Lower leg skin (tissue), 4 donors: ENCODE measurements at places on chromosomes 2 and 18. TPM values are rescaled to one million over a fixed set of nuclear protein-coding genes. Genes with fewer than 3 reads are reported as not detected.

- DNase-seq: no peak
Measured at GRCh38 chr18:68172842-68173549, 541.9 kb downstream of the TMX3 start.

Gene TRAF3IP1
- total RNA-seq: 8.2 TPM

Gene EPAS1
- total RNA-seq: 126 TPM

Gene CRYGD
- total RNA-seq: not detected

GRCh38 chr2:235330775-235331451 is 162.9 kb upstream of the AGAP1 start:
- DNase-seq: peak; percentile 50

DNA sequence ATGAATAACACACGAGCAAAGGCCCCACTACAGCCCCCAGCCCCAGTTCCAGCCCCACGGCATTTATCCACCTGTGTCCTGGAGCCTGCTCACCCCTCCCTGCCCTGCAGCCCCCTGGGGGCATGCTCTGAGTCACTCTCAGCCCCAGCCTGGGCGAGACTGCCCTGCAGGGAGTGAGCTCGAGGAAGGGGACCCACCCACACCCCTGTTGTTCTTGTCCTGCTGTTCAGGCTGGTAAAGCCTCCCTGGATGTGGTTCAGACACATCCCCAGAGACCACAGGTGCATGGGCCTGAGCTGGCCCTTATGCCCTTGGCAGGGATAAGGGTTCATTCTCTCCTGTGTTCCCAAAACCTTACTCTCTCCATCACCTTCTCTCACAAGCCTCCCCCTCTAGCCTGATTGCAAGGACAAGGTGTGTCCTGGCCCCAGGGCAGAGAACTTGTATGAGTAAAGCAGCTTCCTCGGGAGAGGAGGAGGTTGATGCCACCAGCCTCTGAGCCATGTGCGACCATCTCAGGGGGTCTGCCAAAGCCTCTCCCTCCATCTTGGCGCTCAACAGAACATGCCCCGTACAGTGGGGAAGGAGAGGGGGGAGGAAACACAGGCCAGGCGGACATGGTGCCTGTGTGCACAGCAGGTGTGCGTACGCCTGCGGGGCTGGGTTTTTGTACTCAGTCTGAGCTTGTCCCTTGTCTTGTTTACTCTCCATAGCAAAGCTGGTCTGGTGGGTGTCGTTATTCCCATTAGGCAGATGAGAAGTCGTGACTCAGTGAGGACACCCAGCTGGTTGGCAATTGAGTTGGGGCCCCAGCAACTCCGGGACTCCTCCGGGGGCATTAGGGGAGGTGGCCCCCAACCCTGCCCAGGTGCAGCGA is 64.4 kb downstream of the CIB4 start:
- no peak for DNase-seq

DNA sequence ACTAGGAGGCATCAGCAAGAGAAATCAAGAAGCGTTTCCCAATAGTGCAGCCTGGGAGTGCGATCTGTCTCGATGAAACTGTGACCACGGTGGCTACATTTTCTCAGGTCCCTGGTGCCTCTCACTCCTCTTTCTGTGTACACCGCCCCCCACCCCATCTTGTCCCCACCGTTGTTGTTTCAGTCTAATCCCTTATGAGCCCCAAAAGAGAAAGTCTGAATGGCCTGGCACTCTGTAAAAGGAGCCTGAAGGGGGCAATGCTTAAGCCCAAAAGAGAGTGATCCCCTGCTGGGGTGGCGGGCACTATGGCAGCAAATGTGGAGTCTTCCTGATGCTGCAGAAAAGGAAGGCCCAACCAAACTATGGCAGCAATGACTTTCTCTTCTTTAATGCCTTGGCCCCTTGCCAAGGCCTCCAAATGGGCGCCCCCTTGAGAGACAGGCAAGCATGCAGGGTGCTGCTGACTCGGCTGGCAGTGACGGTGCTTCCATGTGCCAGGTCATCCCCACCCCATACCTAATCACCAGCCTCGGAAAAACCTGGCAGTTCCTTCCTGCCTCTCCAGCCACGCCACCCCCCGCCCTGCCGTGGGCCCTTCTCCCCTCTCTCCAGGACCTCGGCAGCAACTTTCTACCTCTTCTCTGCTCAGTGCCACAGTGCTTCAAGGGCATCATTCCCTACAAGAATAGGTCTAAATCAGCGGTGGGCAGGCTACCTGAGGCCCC is 123.0 kb downstream of the CYP26B1 start:
- peak; percentile 13 for DNase-seq

Gene OSGEPL1
- 2.6 TPM for total RNA-seq

- DNase-seq: no peak
Measured at GRCh38 chr2:63678085-63678484, 89.3 kb downstream of the MDH1 start.

GRCh38 chr2:31322371-31322770 is 88.4 kb downstream of the EHD3 start:
- DNase-seq: no peak

- no peak for DNase-seq
Measured at GRCh38 chr2:9311488-9311887, 104.9 kb downstream of the ASAP2 start.

Gene CCDC85A
- total RNA-seq: 2.7 TPM

Gene MGAT4A
- 7.3 TPM for total RNA-seq

DNA sequence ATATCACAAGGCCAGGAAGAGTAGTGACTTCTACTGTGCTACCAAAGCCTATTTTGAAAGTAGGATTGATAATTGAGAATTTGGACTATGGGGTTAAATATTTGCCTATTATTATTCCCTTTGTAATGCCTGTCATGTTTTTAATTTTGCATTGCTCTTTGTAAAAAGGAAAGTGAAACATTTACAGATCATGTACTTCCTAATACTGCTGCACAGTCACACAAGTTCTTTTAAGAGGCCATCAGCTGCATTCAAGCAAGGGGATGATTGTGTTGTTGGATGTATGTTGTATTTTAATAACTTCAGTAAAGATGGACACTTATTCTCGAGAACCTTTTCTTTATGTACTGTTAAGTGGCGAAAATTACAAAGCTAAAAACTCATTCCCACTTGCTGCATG is 70.1 kb downstream of the PLEKHA3 start:
- DNase-seq: no peak

DNA sequence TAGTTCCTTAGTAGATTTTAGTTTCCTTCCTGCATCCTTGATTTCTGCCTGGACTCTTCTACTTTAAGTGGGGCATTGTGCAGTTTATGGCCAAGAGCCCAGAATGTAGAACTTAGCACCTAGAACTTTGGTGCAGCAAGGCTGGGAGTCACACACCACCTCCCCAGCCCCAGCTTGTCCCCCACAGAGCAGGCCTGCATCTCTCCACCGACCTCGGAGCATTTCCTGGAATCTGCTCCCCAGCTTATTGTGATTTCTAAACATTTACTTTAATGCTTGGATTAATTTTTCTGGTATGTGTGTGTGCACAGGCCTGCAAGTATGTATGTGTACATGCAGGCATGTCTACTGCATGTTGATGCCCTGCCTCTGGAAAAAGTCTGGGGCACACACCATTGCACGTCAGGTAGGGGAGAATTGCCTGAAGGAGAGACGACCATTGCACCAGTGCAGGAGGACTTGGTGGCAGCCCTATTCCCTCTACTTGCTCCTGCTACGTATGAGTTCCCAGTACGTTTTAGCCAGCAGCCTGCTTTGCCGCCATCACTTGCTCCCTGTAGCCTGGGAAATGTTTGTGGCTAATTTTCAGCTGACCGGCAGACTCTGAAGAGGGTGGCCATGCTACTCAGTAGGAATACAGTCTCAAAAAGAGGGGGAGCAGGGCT is 419.9 kb upstream of the HS6ST1 start:
- DNase-seq: no peak

DNA sequence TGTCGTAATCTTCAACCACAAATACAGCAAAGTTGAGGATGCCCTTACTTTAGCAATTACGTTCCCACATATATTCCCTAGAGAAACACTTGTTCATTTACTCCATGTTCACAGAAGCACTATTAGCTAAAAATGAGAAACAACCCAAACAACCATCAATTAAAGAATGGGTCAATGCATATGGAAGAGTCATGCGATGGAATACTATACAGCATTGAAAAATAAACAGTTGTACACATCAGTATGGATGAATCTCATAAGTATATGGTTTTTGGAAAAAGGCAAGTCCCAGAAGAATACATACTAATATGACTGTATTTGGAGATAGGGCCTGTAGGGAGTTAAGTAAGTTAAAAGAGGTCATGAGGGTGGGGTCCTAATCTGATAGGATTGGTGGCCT is 6.3 kb downstream of the GPR148 start:
- DNase-seq: no peak

DNA sequence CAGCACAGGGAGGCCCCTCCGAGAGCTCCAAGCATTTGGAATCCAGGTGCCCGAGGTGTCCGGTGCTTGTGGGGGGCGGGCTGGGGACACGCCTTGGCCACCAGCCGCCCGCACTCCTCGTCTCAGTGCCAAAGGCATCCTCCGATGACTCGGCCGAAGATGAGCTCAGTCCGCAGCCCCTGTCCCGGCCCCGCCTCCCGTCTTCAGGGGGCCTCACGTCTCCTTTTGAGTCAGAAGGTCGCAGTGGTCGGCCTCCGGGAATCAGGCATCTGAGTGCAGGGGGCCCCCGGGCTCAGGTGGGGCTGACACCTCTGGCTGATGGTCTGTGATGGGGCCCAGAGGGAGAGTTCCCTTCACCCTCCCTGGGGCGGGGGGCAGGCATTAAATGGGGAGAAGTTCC is 74.8 kb downstream of the NFATC1 start:
- no peak for DNase-seq

DNA sequence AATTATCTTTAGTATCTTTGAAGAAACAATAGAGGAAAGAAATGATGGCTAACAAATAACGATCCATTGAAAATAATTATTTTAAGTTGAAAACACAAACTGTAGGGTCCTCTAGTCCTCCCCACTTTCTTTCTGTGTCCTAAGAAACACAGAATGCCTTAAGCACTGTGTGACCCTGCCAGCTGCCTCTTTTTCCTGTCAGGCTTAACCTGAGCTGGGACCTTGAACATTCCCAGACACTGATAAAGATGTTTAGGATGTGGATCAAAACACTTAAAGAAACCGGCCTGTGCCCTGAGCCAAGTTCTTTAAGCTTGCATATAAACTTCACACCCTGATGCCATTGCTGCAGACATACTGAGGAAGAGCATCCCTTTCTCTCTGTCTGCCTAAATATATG is 755.4 kb upstream of the VRK2 start:
- no peak for DNase-seq

Gene SP140
- total RNA-seq: 1.3 TPM

Gene FAM124B
- total RNA-seq: 3.1 TPM

DNA sequence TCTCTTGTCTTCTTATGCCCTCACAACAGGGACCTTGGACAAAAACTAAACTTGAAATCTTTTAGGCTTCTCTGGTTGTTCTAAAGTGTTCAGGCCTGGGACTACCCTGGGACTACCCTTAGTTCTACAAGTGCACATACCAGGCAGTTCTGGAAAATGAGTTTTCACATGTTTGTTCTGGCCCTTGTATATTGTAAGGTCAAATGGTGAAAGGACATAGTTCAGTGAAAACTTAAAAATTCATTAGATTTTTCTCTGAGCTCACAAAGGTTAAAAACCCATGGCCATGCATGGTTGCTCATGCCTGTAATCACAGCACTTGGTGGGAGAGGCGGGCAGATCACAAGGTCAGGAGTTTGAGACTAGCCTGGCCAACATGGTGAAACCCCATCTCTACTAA is 875.5 kb upstream of the FAM98A start:
- DNase-seq: no peak

DNA sequence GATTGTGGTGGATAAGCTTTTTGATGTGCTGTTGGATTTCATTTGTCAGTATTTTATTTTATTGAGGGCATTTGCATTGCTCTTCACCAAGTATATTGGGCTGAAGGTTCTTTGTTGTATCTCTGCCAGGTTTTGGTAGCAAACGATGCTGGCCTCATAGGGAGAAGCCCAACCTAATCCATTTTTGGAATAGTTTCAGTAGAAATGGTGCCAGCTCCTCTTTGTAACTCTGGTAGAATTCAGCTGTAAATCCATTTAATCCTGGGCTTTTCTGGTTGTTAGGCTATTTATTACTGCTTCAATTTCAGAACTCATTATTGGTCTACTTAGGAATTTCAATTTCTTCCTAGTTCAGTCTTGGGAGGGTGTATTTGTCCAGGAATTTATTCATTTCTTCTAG is 309.8 kb upstream of the SETBP1 start:
- no peak for DNase-seq

Gene CPO
- total RNA-seq: 0.39 TPM

Gene PAPOLG
- total RNA-seq: 14.4 TPM

DNA sequence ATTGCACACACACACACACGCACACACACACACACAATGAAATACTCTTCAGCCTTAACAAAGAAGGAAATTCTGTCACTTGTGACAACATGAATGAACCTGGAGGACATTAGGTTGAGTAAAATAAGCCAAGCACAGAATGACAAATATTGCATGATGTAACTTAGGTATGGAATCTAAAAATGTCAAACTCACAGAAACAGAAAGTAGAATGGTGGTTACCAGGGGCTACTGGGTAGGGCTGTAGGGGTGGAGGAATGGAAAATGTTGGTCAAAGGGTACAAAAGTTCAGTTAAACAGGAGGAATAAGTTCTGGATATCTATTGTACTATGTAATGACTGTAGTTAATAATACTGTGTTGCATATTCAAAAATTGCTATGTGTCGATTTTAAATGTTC is 29.5 kb downstream of the SCN2A start:
- no peak for DNase-seq

- DNase-seq: no peak
Measured at GRCh38 chr18:3511980-3512379, 62.0 kb downstream of the TGIF1 start.

Gene GRB14
- 2.2 TPM for total RNA-seq
